ENCODE measurements at places on chromosomes 5 and 9.

- DNase-seq, result no peak
These were observed 243.4 kb upstream of the KLF4 start for GRCh38 chr9:107732781-107733522.

- no peak for DNase-seq
These were observed 9.2 kb downstream of the CEP72 start for GRCh38 chr5:621341-621761.

GRCh38 chr5:116834796-116835515 lies 260.3 kb upstream of the SEMA6A start:
- no peak for DNase-seq

DNA sequence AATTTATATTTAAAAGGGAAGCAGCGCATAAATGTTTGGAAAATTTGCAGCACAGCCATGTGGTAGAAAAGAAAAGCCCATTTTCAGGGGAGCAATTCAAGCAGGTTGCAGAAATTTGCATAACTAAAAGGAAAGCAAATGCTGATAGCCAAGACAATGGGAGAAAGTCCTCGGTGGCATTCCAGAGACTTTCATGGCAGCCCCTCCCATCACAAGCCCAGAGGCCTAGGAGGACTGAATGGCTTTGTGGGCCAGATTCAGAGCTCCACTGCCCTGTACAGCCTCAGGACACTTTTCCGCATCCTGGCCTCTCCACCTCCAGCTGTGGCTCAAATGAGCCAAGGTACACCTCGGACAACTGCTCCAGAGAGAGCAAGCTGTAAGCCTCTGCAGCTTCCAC lies 462.9 kb downstream of the CDK5RAP2 start:
- DNase-seq, result no peak

DNA sequence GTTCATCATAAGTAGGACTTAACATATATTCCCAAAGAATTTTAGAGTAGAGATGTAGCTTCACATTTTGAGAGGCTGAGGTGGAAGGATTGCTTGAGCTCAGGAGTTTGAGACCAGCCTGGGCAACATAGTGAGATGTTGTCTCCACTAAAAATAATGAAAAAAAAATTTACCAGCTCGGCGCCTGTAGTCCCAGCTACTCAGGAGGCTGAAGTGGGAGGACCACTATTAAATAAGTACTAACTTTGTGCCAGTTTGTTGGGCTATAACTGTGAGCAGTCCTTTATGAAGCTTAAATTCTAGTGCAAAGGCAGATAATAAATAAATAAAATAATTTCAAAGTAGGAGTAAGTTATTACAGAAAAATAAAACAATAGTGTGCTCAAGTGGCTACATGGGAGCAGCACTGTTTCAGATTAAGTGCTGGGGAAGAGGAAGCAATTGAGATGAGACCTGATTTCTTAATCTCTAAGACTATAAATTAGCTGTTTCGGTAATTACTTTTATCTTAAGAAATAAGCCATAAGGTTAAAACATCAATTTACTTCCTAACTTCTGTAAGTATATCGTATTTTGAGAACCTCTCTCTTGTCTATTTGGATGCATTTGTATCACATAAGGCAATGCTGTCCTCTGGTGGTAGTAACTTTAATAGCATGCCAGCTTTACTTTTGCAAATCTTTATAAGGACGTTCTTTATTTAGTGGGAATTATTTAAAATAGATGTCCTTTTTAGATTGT lies 98.9 kb downstream of the CSNK1G3 start:
- peak; percentile 6 for DNase-seq

DNA sequence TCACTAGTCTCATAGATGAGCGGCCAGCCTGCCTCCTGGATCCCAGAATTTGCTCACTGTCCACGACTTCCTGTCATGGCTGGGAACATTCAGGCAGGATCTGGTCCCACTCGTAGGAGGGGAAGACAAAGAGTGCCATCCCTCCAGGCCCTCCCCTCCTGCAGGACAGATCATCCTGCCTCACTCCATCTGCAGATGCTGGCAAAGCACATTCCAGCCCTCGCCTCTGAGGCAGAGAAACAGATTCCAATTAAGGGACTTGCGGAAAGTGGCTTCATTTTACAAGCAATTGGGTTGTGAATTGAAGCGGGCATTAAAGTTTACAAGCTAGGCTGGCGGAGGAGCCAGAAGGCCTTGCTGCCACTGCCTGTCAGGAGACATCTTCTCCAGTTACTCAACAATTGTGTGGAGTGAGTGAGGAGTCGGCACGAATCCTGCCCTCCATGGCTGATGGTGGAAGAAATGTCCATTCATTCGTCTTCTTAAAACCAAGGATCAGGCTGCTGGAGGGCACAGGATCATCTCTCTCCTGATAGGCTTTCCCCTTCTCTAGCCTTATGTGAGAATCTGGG lies 41.8 kb upstream of the KCNMB1 start:
- DNase-seq, result no peak

DNA sequence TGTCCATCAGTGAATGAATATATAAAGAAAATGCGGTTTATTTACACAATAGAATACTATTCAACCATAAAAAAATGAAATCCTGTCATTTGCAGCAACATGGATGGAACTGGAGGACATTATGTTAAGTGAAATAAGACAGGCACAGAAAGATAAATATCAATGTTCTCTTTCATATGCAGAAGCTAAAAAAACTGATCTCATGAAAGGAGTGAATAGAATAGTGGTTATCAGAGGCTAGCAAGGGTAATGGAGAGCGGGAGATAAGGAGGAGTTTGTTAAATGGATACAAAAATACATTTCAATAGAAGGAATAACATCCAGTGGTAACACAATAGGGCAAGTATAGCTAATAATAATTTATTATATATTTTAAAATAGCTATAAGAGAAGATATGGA lies 65.0 kb downstream of the AGTPBP1 start:
- DNase-seq, result no peak

DNA sequence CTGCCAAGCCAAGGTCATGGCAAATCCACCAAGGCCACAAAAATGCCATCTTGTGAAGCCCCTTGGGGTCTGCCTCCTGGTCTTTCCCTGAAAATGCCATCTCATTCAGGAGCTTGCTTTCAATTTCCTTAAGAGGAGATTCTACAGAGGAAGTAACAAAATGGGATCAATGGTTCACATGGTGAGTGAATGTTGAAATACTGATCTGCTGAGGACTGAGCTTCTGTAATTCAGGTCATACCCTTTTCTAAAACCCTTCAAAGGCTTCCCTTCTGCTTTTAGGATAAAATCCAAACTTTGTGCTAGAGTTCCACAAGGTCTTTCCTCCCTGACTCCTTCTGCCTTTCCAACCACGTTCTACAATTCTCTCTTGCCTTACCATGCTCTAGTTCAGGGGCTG lies 24.7 kb upstream of the NR3C1 start:
- no peak for DNase-seq

- DNase-seq, result no peak
These were observed 162.9 kb upstream of the NMUR2 start for GRCh38 chr5:152568016-152568415.

GRCh38 chr9:126830827-126831226 lies 26.0 kb downstream of the ZBTB43 start:
- DNase-seq, result no peak

- DNase-seq, result no peak
These were observed 1278.8 kb downstream of the MAT2B start for GRCh38 chr5:164784230-164784629.

DNA sequence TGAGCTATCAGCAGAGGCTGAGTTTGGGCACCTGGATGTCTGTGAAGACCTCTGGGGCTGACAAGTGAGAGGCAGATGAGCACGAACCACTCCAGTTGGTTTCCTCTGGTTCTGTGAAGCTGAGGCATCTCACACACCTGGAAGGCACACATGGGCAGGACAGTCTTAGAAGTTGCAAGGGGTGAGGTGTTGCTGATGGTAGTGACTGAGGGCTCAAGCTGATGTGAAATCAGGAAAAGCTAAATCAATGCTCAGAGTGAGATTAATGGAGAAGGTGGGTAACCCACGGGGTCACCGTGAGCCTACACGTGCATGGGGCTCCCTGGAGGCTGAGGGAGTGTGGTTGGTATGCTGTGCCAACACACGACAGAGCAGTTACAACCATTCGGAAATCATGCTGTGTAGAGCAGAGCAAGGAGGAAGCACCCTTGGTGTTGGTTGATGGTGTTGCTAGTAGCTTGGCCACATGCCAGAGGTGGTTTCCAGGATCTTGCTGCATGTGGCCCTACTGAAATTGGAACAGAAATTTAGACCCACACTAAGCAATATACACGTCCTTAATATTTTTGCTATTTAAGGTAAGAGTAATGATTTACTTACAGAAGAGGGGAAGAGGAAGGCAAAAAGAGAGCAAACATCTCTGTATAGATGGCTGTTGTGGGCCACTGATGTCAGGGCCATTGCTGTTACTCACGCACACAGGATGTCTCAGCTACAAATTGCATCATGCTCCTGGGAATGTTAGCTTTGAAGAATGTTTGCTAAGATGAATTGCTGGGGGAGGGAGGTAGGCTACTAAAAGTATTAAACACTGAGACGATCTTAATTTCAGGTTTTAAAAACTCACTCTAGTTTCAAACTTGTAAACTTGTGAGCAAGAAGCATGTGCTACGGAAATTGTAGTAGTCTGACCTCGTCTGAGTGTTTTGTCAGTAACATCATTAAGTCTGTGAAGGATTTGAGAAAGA lies 170.5 kb downstream of the ARHGEF28 start:
- no peak for DNase-seq

DNA sequence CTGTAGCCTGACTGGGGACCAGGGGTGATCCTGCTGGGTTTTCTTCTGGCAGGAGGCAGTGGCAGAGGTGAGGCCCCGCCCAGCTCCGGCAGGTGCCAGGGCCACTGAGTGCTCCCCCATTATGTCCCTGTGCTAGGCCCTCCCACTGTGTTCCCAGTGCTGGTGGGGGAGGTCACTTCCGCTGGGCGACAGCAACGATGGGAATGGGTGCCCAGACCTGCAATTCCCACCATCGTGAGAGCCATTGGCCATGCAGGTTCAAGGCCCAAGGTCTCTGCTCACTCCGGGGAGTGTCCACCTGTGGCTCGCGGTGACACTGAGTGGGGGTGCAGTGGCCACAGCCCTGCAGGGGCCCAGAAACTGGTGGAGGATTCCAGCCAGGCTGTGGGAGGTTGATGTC lies 98.6 kb downstream of the RXRA start:
- DNase-seq, result no peak

GRCh38 chr5:117947836-117948235 lies 1040.5 kb downstream of the DTWD2 start:
- no peak for DNase-seq

- DNase-seq, result peak; percentile 26
These were observed 53.4 kb downstream of the TENT4A start for GRCh38 chr5:6766604-6767093.
